ENCODE measurements at places on chromosomes 12 and 14.
A peak's percentile ranks its signal among the peaks of the same experiment; 100 is the strongest.

- DNase-seq, result no peak
Observed at GRCh38 chr14:21023817-21024584, 860 bp downstream of the NDRG2 start.

GRCh38 chr14:102620413-102620812 lies 28.0 kb downstream of the RCOR1 start:
- peak; percentile 74 for DNase-seq

GRCh38 chr14:24259282-24260025 lies 3.5 kb downstream of the TGM1 start:
- DNase-seq, result no peak

DNA sequence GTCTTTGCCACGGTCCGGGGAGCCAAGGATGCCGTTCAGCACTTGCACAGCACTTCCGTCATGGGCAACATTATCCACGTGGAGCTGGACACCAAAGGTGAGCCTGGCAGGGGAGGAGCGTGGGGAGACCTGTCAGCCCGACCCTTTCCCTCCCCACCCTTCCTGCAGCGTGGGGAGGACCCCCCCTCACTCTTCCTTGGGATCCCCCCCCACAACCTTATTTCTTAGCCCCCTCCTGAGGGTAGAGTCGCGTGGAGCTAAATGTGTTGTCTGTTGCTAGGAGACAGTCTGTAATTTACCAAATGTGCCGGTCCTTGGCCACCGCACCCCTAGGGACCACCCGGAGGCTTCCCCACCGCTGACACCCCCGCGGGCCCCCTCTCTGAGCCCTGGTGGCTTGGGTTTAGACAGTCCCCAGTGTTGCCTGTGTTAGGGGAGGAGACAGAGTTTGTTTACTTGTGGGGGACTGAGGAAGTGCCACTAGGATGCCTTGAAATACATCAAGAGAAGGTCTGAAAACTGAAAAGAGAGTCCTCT lies 2.3 kb downstream of the SETD1B start:
- DNase-seq, result no peak

DNA sequence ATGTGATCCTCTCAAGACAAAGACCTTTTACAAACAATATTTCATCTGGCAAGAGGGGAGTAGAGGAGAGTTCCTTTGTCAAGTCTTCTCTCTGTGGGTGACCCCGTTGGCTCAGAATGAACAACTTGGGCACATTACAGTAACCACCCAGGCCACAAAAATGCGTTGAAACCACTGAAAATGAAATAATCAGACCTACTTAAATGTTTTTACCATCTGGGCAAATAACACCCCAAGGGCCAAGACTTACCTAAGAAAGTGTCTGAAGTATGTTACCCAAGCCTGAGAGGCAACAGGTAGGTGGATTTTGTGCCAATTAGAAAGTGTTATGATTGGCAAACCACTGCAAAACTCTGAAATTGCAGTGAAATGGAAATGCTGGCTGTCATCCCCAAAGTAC lies 1.3 kb downstream of the TC2N start:
- no peak for DNase-seq

DNA sequence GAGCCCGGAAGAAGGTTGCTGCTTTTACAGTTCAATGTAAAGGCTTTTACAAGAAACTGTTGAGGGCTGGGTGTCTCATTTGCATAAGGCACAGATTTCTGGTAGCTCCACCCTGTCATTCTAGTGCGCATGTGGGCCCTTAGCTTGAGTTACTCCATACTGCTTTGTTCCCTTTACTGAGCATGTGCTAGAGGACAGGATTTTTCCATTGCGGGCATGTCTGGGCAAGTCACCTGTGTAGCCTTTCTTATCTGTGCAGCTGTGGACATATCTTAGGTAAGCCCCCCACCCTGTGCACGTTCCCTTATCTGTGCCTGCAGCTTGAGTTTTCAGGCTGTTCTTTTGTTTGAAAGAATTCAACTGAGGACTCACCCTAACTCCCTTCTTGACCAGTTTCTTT lies 56.2 kb upstream of the ARHGAP5 start:
- no peak for DNase-seq
